ENCODE measurements at places on chromosomes 12 and 14.
A peak's percentile ranks its signal among the peaks of the same experiment; 100 is the strongest.

DNA sequence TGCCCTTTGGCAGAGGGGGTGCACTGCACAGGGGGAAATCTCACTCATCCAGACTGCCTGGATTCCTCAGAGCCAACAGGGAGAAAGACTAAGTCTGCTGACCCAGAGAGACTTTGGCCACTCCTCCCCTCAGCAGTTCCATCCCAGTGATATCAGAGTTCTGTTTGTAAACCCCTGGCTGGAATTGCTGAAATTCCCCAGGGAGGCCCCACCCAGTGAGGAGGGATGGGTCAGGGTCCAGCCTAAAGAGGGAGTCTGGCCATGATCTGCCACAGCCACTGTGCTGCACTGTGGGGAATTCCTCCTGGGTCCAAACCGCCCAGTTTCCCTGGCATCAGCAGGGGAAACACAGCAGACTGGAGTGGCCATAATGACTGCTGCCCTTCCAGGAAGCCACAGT, 54.9 kb upstream of the USP15 start:
- no peak for DNase-seq

DNA sequence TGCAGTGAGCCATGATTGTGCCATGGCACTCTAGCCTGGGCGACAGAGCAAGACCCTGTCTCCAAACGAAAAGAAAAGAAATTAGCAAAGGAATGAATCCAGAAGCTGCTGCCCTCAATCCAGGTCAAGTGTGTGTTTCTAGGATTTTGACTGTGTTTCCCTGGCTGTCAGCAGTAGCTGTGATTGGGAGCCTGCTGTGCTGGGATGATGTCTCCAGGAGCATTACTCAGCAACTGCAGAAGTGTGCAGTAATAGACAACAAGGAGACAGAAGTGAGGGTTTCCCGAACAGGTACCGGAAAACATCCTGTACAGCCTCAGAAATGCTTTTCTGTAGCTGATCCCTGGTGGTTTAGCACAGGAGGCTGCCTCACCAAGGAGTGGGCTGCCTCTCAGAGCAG, 492.5 kb downstream of the FUT8 start:
- DNase-seq: no peak

- DNase-seq: no peak
Measured at GRCh38 chr12:103114296-103115055, 157.0 kb downstream of the ASCL1 start.

DNA sequence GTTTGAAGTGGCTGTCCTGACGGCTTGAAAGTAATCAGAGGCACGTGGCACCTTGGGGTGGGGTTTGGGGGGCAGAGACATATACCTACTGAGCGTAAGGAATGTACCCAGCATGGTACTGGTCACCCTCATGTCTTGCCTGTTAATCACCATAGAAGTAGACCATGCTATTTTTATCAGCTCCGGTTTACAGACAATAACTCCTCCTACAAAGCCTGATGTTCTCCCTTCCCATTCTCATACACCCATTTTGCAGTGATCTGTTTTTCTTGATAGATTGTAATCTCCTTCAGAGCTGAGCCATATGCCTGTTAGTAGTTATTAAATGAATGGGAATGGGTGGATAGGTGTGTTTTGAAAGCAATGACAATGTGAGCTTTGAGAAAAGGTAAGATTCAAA, 10.5 kb downstream of the EVL start:
- no peak for DNase-seq

DNA sequence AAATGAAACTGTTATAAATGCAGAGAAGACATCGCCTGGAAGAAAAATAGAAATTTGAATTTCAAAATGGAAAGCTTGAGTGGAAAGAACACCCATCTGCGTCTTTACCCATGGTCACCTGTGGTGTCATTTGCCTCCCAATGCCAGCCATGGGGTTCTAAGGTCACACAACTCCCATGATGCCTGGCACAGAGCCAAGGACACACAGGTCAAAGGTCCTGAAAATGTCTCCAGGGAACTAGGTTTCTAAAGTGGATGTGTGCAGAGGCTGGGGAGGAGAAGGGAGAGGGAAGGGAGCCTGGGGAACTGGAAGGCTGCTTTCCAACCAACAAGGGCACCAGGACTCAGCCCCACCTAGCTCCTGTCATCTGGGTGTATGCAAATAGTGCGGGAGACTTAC, 724.0 kb upstream of the TMEM132C start:
- DNase-seq: no peak

DNA sequence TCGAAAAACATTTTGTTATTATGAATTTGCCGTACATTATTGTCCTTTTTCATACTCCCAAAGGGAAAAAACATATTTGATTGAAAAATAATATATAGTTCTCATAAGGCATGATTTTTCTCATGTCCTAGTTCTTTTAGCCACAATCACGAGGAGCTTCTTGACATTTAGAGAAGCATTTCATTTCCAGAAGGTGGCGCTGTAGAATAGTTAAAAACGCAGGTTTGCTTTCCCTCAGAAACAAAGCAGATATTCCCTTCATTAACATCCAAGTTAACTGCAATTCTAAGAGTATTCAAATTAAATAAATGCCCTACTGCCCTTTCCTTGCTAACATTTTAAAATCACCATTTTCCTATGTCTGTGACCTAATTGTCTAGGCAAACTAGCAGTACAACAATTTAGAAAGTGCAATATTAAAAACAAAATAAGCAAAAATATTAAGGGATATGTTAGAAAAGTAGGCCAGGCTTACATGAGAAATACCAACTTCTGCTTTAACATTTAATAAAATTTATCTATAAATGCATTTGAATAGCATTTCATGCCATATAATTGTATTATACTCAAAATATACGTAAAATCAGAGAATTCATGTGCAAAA, 10.9 kb upstream of the PIK3C2G start:
- DNase-seq: peak; percentile 66

DNA sequence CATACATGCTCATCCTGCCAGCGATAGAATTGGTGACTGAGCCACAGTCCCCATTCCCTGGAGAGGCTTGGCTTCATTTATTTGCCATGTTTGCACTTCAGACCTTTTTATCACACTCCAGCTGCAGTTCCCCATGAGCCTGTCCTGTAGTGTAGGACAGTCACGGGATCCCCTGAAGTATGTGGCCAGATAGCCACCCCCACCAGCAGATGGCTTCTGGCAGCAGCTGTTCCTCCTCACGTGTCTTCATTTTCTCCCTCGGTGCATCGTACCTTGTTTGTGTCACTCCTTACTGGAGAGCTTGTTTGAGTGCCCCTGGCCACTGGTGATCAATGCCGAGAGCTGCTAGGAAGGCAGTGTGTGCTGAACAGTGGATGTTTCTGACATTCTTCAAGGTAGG, 40.2 kb downstream of the UBE3B start:
- no peak for DNase-seq

GRCh38 chr14:92677087-92677668, 71.2 kb downstream of the LGMN start:
- DNase-seq: no peak

DNA sequence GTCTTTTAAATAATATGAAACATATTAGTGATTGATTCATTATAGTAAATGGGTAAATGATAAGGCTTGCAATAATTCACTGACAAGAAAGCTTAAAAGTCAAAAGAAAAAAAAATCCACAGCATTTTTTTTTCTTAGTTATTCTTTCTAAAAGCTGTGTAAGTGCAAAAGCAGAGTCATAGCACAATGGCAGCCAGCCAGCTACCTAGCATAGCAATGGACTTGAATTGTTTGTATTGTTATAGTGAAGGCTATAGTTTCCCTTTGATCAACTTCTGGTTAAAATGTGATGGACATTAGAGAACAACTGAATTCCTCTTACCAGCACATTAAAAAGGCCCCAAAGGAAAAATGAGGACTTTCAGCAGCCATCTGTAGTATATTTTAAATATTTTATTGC, 232.1 kb downstream of the NAV3 start:
- no peak for DNase-seq

DNA sequence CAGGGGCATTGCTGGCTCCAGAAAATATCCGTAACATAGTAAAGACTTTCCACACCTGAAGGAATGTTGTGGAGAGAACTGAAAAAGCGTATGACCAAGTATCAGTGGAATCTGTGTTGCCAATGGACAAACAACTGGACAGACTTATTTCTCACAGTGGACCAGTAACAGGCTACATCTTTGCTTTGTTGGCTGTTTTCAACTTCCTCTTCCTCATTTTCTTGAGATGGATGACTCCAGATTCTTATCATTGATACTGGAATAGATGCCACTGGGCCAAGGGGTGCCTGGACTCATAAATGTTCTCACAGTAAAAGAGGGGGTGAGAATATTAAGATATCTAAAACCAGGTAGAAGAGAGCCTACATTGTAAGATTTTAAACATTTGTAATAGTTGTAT, 6.4 kb downstream of the GAS2L3 start:
- no peak for DNase-seq

DNA sequence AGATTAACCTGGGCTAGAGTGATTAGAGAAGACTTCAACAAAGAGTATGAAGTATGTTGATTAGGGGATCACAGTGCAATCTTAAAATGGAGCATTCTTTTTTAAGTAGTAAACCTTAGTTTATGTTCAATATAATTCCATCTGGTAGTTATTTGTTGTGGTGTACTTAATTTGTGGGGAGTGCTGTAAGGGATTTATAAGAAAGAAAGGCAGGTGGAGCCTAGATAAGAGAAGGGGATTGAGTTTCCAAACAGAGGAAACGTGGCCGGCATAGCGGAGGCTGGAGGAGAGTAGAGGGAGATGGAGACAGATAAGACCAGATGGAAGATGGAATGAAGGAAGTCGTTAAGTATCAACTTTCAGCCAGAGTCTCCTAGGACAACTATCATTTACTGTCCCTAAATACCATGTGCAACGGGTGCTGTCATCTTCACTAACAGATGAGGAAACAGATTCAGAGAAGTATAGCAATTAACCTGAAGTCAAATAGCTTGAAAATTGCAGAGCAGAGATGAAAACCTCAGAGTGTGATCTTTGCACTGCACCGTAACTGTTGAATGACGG, 38.1 kb downstream of the GOLGA5 start:
- no peak for DNase-seq

DNA sequence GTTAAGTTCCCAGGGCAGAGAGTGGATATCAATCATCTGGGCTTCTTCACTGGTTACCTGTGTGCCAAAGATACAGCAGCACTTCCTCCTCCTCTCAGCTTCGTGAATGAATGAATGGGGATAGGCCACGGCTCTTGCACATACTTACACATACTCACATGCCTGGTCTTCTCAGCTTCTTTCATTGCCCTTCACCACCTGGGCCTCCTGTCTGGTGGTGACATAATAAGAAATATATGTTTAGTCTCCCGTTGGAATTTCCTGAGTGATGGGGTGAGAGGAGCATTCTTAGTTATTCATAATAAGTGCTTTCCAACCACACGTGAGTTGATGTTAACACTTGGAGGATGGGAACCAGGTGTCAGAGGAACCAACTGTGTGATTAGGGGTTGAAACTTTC, 268.1 kb upstream of the RMST start:
- no peak for DNase-seq

GRCh38 chr12:123531091-123531490, 2.4 kb downstream of the RILPL1 start:
- DNase-seq: no peak

GRCh38 chr12:108788076-108788782, 56.9 kb upstream of the CORO1C start:
- no peak for DNase-seq

- DNase-seq: no peak
Measured at GRCh38 chr12:102043928-102044327, 17.9 kb downstream of the WASHC3 start.

- no peak for DNase-seq
Measured at GRCh38 chr14:56061051-56061450, 57.2 kb upstream of the PELI2 start.

GRCh38 chr14:46051796-46052195, 599.8 kb downstream of the RPL10L start:
- DNase-seq: no peak

Data from NCI-H446 treated with DMSO at 0.1 percent for 48 hours (cell line).